ENCODE measurements at places on chromosomes 5 and 9. TPM values are rescaled to one million over a fixed set of nuclear protein-coding genes. Genes with fewer than 3 reads are reported as not detected.

GRCh38 chr5:75108931-75109596 lies 56.7 kb upstream of the GCNT4 start:
- DNase-seq: no peak

DNA sequence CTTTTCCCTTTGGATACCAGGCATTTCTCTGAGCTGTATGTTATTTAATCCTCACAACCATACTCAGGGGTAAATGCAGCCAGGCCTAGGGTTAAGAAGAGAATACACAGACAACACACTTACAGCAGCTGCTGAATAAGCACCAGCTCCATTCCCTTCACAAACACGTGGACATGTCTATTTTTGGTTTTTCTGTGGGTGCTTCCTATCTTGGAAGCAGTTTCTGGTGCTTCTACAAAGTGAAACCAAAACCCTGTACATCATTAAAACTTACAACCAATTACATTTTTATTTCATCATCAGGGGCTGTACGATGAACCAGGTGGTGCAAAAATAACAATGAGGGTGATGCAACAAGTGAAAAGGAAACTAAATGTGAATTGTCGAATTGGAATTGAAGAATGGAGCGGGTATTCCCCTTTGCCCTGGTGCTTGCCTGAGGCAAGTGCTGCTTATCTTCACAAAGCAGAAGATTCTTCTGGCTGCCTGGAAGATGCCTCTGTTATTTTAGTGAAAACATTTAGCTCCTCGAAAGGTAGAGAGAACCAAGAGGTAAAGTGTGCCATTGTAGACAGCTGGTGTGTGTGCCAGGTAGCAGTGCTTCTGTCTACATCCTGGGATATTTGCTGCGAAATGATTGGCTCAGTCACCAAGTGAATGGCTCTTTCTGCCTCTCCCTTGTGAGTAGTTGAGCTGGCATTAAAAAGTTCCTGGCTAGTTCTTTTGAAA lies 18.6 kb upstream of the IFNB1 start:
- DNase-seq: no peak

- no peak for DNase-seq
These were observed 939.4 kb upstream of the DMAC1 start for GRCh38 chr9:8738945-8739344.

Gene TERT
- 0.35 TPM for total RNA-seq

Gene GABRA6
- not detected for total RNA-seq

- no peak for DNase-seq
These were observed 321.9 kb upstream of the ACTBL2 start for GRCh38 chr5:57804505-57804904.

DNA sequence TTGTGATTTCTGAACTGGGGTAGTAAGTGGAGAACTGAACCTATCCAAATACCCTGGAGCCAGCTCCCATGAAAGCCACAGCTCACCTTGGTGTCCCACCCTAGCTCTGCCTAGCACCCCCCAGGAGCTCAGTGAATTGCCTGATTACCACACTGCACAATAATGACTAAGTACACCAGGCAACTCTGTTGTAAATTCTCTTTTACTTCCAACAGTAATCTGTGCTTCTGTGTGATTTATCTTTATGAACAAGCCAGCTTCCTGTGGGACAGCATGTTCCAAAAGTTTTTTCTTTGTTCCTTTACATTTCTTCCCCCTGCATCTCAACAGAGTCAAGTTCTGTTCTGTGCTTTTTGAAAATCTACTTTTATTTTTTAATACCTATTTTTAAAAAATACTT lies 22.1 kb upstream of the GRPEL2 start:
- no peak for DNase-seq

DNA sequence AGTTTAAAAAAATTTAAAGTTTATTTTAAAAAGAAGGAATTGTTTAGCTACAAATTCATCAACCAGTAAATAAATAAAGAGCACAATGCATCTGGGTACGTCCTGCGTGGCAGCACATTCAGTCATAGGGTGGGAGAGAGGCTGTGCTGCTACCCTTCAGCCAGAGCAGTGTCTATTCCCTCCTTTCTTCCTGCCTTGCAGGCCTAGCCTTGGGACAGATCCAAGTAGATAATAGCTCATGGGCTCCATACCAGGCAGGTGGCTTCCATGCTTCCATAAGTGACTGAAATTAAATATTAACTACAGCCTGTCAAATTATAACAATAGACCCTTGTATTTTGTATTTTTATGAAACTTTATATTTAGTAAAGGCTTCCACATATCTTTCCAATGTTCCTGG lies 408.3 kb upstream of the RGMB start:
- no peak for DNase-seq

Gene OTP
- not detected for total RNA-seq

GRCh38 chr5:132019857-132020555 lies 8.5 kb upstream of the ACSL6 start:
- no peak for DNase-seq

DNA sequence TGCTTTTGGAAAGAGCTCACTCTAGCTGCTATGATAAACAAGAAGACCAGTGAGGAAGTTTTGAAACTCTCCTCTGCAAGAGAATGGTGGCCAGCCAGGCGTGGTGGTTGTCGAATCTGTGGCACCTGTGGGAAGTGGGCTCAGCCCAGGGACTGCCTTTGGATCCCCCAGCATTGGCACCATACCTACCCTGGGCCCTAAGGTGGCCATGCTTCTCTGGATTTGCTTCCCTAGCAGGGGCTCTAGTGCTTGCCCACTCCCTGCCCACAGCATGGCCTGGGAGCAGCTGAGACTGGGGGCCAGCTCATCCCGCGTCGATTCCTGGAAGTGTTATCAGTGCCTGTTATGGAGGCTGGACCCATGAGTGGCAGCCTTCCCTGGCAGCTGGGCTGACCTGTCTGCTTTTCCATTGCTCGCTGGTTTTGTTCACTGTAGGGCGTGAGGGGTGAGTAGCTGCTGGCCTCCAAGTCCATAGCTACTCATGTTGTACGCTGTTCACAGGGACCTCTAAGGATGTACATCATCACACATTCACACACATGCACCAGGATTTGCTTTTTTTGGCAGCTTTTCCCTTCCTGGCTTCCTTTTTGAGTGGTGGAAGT lies 2.3 kb downstream of the SLC22A4 start:
- DNase-seq: no peak

- no peak for DNase-seq
These were observed 53.8 kb downstream of the CDC14B start for GRCh38 chr9:96565671-96566497.

DNA sequence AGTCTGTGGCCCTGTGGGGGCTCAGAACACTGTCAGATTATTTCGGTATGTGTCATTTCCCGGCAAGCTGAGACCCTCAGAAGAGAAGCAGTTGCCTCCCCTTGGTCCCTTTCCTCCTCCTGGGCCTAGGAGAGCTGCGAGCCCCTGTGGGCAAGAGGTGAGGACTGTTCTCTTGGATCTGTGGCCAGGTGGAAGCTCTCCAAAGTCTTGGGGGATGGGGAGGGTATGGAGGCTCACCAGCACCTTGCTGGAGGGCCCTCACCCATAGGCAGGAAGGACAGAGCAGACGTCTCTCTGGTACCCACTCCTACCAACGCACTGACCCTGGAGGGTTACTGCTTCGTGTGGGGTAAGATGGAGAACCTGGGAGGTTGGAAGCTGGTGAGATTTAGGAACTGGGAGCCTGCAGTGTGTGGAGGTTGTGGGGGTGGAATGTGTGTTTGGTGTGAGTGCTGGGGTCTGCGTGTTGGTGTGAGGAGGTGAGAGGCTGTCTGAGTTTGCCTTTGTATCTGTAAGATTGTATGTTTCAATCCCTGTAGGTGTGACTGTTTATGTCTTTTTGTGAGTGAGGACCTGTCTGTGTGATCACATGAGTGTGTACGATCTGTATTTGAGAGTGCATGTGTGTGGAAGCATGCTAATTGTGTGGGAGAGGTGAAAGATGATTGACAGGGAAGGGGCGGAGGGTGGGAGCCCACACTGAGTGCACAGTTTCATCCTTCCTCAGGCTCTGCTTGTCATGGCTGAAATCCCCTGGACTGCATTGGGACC lies 52.4 kb upstream of the PSD2 start:
- no peak for DNase-seq

Gene SLC25A2
- 3.9 TPM for total RNA-seq

GRCh38 chr5:134312796-134313195 lies 54.2 kb downstream of the CDKL3 start:
- DNase-seq: no peak

- no peak for DNase-seq
These were observed 44.4 kb downstream of the PCA3 start for GRCh38 chr9:76808636-76809035.

DNA sequence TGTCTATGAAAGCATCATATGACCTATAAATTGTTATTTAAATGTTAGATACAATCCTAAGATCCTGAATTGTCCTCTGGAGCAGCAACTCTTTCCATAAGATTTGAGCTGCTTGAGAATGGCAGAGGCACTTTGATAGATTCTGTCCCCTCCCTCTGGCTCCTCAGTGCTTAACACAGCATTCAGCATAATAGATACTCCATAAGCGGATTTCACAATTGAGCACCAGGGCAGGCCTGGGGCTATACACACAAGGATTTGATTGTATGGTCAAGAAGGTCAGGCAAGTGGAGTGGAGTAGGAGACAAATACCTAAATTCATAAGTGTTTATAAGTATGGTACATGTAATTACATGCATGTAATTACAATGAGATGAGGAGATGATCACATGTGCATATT lies 96.3 kb downstream of the FOXD1 start:
- DNase-seq: no peak

DNA sequence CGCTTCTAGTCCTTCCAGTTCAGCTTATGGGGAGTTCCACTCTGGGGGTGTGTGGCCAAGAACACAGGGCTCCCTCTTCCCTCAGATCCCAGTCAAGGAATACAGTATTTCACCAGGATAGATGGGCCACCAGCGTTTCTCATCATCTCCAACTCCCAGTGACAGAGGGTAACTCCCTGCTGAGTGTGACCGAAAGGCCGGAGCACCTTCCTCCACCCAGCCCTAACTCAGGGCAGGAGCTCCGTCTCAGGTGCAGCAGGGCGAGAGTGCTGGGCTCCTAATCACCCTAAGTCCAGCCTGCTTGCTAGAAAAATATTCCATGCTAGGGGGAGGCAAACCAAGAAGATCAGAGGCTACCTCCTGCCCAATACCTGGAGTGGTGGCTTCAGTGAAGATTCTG lies 102.6 kb downstream of the ADAMTS2 start:
- no peak for DNase-seq

DNA sequence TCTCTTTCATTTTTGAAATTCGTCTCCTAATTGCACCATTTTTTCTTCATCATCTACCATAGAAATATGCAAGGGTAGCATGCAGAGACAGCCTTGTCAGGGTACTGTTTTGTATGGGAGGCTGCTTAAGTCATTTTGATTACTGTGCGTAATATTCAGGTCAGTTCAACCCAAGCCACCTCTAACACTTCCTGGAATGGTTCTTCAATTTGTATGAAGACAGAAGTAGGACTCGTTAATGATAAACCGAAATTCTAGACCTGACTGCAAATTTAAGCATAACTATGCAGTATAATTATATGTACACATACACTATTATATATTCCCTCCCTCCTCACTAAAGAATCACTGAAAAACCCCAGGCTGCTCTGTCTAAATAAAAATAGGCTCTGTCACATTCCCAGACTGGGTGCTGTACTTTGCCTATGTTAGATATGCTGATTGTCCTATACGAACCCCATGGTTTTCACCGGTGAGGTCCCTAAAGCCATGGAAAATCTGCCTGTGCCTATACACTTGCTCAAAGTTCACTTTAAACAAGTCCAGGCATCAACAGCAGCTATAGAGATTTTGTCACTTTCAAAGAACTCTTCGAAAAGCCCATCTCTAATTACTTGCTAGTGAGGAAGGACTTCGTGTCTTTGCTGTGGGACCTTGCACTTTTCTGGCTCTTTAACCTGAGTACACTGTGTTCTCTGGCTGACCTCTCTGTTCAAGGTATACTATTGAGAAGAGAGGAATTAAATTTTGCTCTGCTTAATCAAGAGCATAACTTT lies 352.1 kb upstream of the CD180 start:
- DNase-seq: no peak

DNA sequence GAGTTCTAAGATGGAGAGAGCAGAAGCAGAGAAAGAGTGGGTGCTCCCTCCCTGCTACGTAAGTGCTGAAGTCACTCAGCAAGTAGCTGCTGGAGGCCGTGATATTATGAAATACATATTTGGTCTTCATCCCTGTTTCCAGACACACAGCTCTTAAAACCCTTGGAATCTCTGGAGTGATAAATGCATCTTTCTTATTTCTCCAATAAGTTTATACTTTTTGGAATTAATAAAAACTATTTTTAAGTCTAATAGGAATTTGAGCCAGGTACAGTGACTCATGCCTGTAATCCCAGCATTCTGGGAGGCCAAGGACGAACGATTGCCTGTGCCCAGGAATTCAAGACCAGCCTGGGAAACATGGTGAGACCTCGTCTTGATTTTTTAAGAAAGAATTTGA lies 60.6 kb downstream of the AUH start:
- no peak for DNase-seq

- DNase-seq: no peak
These were observed 172.2 kb upstream of the MEF2C start for GRCh38 chr5:89055015-89055694.

Gene TAF11L10
- total RNA-seq: not detected

- no peak for DNase-seq
These were observed 84.9 kb downstream of the TRPM3 start for GRCh38 chr9:71036501-71036900.

- DNase-seq: no peak
These were observed 55.8 kb downstream of the PDE8B start for GRCh38 chr5:77266291-77266690.

GRCh38 chr9:105216440-105217178 lies 27.8 kb upstream of the SLC44A1 start:
- DNase-seq: no peak

DNA sequence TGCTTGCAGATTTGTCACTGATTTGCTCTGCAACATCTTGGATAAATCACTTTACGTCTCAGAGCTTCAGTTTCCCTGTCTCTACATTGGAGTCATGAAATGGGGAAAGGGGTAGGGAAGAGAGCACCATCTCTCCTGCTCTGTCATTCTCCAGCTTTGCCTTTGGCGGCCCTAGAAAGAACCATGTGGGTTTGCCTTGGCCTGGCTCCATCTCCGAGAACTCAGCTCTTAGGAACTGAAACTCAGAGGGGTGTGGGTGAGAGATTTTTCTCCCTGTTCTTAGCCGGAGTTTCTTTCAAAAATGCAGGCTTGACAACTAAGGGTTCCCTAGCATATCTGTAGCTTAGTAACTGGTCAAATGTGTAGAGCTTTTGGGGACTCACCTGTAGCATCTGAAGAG lies 123.5 kb downstream of the SMARCA2 start:
- DNase-seq: no peak

Gene PCDHA3
- not detected for total RNA-seq

Gene CD274
- total RNA-seq: 47.4 TPM

- no peak for DNase-seq
These were observed 228.5 kb downstream of the CRB2 start for GRCh38 chr9:123584202-123585176.

Gene ADAMTS12
- not detected for total RNA-seq

DNA sequence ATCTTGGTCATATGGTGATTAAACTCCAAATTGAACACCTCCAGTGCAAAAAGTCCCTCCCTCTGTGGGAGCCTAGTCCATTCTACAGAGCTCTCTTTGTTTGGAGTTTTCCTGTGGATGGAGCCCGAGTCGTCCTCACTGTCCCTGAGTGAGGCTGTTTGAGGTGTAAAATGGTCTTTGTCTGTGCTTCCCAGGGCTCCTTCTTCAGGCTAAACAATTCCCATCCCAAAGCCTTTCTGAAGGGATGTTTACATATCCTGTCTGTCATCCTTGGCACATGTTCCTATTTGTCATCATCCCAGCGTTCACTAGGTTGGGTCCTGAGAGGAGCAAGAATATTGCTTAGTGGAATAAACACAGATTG lies 68.9 kb downstream of the COL27A1 start:
- DNase-seq: no peak

Data from activated B cell treated with CpG ODN at 0.5 μM for 24 hours (primary cell).